ENCODE measurements at places on chromosomes 1 and 21.

DNA sequence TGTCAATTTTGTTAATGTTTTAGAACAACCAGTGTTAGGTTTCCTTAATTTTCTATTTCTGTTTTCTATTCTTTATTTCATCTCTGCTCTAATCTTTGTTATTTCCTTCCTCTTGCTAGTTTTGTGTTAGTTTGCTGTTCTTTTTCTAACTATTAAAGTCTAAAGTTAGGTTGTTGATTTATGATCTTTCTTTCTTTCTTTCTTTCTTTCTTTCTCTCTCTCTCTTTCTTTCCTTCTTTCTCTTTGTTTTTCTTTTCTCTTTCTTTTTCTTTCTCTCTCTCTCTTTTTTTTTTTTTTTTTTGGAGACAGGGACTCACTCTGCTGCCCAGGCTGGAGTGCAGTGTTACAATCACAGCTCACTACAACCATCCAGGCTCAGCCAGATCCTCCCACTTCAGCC, 17.4 kb upstream of the KLF18 start:
- DNase-seq, result no peak

GRCh38 chr1:2322581-2323211, 68.7 kb downstream of the MORN1 start:
- DNase-seq, result no peak

- DNase-seq, result no peak
Observed at GRCh38 chr1:226982451-226983177, 42.5 kb downstream of the COQ8A start.

DNA sequence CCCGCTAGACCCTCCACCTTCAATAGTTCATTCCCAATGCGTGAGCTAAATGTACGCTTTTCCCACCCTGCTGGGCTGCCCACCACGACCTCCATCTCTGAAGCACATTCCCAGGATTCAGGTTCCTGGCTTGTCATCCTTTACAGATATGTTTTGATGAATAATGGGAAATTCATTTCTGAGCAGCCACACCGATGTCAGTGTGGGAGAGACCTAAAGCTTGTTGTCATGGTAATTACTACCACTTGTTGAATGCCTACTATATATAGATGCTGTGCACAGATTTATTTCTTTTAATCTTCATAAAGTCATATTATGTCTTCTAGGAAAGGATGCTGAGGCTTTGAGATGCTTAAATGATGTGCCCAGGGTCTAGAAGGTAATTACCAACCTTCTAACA, 8.0 kb downstream of the RCSD1 start:
- DNase-seq, result no peak

GRCh38 chr1:171245458-171246064, 2.7 kb upstream of the FMO1 start:
- DNase-seq, result peak; percentile 29

DNA sequence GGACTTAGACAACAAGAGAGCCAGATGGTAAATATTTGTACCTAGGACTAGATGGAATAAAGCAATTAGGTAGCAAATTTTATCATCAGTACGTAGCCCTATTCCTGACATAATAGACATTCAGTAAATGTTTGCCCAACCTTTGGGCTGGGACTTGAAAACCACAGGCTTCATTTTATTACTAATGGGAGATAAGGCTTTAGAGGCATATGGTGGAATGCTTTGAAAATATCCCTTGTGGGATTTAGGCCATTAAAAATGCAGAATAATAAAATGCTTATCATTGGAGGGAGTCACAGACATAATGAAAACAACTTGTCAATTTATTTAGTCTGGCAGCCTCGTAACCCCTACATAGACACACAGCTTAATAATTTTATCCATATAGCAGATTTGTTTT, 296.1 kb upstream of the SPAG17 start:
- DNase-seq, result no peak

DNA sequence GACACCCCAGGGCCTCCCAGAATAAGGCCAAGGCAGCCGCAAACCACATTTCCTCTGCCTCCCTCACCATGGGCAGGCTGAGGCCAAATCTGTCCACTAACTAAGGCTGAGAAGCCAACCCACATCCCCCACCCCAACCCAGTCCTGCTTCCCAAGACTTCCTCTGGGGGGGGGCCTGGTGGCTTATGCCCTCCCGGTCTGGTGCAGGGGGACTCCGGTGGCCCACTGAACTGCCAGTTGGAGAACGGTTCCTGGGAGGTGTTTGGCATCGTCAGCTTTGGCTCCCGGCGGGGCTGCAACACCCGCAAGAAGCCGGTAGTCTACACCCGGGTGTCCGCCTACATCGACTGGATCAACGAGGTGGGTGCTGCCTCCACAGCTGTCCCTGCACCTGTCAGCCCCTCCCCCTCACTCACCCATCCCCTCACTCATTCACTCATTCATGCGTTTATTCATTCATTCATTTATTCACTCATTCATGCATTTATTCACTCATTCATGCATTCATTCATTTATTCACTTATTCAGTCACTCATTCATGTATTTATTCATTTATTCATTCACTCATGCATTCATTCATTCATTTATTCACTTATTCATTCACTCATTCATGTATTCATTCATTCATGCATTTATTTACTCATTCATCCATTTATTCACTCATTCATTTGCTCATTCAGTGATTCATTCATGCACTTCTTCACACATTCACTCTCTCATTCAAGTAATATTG, 7.3 kb downstream of the CTRC start:
- no peak for DNase-seq

- no peak for DNase-seq
Observed at GRCh38 chr1:229025576-229025975, 245.3 kb upstream of the RAB4A start.

DNA sequence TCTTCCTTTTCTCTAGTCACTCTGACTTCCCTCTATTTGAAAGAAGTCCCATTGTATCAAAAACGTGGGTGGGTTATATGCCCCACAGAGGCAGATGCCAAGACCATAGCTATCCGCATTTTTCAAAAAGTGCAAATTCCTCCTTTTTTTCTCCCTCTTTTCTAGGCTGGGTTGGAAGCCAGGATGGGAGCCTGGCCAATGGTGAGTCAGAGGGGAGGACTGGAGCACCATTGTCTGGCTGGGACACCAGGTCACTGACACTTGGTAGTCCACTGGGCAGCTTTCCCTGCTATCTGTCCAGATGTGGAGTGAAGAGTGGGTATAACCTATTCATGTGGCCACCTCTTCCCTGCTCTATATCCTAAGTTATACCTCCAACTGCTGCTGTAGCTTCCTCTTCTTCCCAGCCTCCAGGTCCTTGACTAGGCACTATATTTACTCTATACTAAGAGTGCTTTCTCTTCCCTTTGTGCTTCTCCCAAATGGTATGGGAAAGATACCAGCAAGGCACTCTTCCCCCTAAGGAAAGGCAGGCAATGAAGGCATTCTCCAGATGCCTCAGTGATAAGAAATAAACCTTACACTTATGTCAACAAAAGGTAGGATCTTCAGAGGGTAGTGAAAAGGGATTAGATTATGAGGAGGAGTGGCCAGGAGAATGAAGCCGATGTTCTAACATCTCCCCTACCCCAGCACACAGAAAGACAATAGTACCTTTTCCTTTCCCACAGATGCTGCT, 12.9 kb downstream of the PI4KB start:
- no peak for DNase-seq

DNA sequence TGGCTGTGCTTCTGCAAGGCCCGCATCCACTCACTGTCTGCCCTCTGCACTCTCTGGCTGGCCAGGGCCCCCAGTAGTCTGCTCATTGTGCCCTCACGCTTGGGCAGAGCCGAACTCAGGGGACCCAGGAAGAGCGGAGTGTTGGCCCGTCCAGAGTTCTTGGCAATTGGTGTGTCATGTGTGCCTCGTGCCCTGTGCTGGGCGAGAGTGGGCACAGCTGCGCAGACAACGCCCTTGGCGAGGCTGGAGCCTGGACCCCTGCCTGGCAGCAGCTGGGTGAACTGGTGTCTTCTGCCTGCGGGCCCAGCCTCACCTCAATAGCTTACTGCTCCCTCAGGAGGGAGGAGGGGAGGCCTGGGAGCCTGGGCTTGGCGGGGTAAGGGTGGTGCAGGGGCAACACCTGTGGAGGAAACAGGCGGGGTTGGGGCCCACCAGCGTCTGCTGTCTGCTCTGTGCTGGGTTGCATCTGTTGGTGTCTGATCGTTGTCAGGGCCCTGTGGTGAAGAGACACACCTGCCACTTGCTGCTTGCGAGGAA, 2.1 kb downstream of the GUK1 start:
- no peak for DNase-seq

DNA sequence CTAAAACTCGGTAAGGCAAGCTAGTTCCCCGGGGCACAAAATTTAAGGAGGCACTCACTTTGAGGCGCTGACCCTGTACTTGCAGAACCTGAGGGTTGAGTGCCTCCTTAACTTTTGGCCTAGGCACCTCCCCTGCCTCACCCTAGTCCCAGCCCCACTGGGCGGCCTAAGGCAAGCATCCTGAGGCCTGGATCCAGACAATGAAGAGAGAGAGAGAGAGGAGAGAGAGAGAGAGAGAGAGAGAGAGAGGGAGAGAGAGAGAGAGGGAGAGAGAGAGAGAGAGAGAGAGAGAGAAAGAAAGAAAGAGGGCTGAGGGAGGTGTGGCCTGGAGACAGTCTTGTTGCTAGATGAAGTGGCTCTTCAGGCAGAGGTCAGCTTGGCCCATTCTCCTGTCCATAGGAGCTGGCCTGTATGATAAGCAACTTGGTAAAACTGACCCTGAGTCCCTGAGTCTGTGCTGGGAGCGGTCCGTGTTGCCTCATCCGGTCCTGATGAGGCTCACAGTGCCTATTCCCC, 7.4 kb upstream of the LRRN2 start:
- no peak for DNase-seq

DNA sequence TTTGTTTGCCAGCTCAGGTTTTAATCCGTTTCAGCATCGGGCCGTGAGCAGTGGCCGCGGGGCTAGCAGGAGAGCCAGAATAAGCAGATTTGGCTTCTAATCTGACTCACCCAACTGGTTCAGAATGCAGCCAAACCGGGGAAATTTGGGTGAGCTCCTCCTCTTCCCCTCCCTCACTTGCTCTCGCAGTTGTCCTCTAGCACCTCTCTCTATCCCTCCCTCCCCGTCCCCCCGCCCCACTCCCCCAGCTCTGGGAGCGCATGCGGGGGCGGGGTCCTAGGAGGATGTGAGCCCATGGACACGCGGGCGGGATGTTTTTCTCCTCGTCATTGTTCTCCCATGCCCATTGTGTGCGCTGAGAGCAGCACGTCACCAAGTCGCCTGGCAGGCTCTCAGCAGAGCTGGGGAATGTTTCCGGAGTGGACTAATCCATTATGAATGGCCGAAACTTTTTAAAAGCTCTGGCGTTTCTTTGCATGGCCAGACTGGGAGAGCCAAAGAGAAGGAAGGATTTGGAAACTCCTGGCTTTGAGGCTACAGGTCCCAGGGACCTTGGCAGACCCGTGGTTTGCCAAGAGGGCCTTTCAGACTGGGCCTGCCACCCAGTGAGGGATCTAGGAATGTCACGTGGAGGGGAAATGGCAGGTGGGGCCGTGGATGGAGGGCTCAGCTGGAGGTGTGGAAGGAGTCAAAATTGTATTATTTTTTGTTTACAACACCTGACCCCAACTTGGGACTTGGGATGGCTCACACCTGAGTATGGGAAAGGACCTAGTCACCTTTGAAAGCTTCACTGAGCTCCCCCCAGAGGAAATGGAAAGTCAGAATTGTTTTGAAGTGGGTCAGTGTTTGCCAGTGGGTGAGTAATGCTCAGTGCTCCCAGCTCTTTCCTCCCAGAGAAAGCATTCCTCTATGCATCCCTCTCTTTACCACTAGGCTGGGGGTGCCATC, 39.2 kb downstream of the CDK18 start:
- DNase-seq, result no peak

GRCh38 chr1:154568157-154568815, 708 bp downstream of the CHRNB2 start:
- no peak for DNase-seq
